HFF-Myc (cell line): ENCODE measurements at places on chromosomes 16 and 17.

DNA sequence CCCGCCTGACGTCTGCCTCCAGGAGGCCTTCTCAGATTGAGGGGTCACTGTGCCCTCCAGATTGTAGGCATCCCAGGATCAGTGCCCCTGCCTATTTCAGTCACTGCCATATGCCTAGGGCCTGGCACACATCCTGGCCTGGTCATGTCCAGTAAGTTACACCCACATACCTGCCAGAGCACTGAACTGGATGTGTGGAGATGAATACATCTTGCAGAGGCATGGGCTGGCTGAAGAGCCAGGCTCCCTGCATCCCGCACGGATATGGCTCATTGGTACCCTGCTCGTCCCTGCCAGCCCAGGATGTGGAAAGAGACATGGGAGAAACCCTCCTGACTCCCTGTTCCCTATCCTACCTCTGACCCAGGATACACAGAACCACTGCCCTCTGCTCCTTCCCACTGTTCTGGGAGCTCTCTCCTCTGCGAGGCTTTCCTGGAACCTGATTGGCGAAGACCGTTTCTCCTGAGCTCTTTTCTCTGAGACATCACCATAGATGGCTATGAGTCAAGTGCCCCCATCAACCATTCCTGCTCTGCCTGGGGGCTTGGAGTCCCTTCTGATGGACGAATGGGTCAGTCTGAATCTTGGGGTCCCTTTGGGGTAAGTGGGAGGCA, 40.0 kb upstream of the TAC4 start:
- DNase-seq, result no peak

DNA sequence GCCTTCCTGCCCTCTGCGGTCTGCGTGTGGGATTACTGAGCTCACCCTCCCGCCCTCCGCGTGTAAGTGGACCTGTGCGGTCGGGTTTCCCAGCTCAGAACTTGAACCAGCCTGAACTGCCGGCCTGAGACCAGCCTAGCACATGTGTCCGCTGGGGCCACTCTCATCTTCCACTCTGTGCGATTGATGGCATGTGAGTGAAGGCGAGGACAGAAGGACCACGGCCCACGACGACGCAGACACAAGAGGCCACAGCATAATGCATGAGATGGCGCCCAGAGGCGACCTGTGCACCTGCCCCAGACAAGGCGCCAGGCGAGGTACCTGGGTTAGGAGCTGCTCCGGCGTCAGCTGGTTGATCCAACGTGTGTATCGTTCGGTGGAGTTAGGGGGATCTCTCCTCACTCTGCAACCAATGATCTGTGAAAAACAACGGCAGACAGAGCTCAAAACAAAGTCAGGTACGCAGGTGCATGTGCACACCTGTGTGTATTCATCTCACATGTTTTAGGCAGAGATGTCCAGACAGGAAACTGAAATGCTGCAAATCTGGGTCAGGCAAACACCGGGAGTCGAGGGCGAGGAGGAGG, 74.5 kb upstream of the METRNL start:
- DNase-seq, result no peak

- DNase-seq, result no peak
These were observed 36.6 kb upstream of the NACA2 start for GRCh38 chr17:61627658-61628057.

DNA sequence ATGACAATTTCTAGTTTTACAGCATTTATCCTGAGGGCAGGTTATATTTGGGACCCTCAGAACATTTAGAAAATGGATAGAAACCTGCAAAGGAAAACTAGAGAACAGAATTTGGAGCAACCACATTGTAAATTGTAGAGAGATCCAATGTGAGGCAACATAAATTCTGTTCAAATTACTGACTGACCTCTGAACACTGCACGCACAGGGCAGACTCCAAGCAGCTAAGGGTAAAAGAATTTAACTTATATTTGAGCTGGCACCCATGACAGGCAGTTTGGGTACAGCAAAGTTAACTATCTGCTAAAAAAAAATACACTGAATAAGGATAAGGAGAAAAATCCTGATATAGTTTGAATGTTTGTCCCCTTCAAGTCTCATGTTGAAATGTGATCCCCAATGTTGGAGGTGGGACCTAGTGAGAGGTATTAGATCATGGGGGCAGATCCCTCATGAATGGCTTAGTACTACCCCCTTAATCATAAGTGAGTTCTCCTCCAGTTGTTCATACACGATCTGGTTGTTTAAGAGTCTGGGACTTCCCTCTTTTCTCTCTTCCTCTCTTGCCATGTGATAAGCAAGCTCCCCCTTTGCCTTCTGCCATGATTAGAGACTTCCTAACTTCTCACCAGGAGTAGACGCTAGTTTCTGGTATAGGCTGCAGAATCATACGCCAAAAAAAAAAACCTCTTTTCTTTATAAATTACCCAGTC, 75.7 kb downstream of the FBXL20 start:
- no peak for DNase-seq

GRCh38 chr17:79045842-79046196, 21.9 kb downstream of the C1QTNF1 start:
- DNase-seq, result no peak
